ENCODE measurements at places on chromosomes 16 and 17.

- DNase-seq, result peak; percentile 98
Observed at GRCh38 chr17:82037092-82037888, at the start of gene DCXR. DCXR (minus strand) TSS chr17:82037697; CDS start chr17:82037682, 15 bp downstream.

- DNase-seq, result peak; percentile 18
Observed at GRCh38 chr16:83652943-83653342, 154.8 kb upstream of the HSBP1 start.

DNA sequence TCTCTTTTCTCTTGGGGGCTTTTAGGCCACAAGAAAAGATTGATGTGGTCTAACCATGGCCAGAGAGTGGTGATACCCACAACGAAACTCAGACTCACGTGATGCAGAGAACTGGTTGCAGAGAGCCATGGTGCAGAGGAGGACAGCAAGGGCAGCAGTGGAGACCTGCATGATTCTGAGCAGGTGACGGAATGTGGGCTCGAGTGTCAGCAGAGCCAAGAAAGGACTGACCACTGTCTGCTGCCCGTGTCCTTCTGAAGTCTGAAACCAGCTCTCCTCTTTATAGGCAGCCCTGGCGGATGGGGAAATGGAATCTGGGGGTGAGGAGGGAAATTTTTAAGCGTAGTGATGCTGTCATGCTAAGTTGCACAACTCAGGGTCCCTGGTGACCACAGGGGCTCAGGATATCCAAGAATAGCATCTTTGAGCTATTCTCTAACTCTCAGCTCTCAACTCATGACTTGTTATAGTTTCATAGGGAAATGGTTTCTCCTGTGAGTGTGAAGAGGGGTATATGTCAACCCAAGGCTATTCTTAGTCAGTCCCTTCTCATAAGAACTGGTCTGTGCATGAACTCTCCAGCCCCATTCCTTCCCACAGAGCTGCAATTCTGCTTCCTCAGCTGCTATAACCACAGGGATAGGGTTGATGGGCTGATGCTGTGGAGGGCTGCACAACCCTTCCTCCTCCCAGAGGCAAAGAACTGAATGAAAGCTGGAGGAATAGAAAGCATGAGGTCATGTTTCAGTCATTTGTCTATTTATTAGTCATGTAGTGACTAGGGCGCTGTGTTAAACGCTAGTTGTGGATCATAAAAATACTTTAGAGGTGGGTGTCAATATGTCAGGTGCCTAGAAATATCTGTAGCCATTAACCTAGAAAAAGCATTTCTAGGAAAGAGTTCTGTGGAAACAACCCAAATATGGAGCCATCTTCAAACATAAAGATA, at the start of gene CCL3:
TSS of gene CCL3 (minus strand) at position 256 of the 949 bp plus-strand sequence. CDS start at position 171, 85 bp downstream.
- no peak for DNase-seq

- DNase-seq, result peak; percentile 39
Observed at GRCh38 chr16:22029632-22030031, 21.7 kb downstream of the MOSMO start.

GRCh38 chr16:58503166-58503862, 3.4 kb downstream of the NDRG4 start:
- no peak for DNase-seq

GRCh38 chr17:17043461-17044271, 1.4 kb downstream of the MPRIP start:
- DNase-seq, result no peak

- no peak for DNase-seq
Observed at GRCh38 chr17:73482894-73483293, 161.4 kb downstream of the SDK2 start.

DNA sequence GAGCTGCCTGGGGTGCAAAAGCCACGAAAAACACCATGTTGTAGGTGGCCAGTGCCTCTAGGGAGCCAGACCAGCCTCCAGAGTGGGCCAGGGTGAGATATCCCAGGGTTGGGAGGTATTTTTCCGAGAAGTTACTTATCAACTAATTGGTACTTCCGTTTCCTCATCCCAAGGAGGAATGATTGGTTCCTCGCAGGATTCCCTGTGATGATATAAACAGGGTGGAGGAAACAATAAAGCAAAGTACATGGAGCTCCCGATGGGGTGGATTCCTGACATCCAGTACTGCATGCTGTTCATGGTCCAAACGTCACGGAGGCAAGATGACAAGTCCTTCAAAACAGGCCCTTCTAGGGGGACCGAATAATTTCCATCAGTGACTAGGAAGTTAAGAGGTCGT, 39.4 kb upstream of the FOXF1 start:
- DNase-seq, result no peak

GRCh38 chr16:89094252-89094879, 714 bp downstream of the ACSF3 start:
- DNase-seq, result peak; percentile 25
